Left lobe of liver (tissue), 2 donors: ENCODE measurements at places on chromosomes 6 and 20.

DNA sequence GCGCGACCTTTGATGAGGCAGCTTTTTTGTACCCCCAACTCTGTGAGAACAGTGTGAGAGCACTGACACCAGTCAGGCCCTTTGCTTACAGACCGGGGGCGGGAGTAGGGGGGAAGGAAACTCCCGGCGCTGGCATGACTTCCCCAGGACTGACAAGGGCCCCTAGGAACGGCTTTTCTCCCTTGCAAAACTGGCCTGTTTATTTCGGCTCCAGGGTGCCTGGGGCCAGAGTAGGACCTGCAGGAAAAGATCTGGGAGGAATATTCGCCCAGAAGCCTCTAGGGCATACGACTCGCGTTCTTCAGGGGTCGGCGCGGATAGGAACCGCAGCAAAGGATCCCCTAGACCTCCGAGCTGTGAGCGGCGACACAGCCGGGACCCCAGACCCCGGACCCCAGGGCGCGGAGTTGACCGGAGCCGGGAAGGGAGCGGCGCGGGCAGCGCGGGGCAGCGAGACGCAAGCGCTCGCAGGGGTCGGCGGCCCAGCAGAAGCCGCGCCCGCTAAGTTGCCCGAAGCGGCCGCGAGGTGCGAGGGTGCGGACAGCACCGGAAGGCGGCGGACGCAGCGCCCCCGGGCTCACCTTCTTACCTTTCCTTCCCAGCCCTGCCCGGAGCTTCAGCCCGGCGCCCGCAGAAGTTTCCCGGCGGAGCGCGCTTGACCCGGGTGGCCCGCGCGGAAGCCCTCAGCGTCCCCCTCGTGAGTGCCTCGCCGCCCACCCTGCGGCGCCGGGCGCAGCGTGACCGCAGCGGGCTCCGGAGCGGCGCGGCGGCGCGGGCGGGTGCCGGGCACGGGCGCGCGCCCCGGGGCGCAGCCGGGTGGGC is at the start of gene POPDC3:
Gene POPDC3 (minus strand): TSS at position 771 of the 822 bp plus-strand sequence. CDS start 18,105 bp downstream, outside the sequence.
- DNase-seq: no peak

DNA sequence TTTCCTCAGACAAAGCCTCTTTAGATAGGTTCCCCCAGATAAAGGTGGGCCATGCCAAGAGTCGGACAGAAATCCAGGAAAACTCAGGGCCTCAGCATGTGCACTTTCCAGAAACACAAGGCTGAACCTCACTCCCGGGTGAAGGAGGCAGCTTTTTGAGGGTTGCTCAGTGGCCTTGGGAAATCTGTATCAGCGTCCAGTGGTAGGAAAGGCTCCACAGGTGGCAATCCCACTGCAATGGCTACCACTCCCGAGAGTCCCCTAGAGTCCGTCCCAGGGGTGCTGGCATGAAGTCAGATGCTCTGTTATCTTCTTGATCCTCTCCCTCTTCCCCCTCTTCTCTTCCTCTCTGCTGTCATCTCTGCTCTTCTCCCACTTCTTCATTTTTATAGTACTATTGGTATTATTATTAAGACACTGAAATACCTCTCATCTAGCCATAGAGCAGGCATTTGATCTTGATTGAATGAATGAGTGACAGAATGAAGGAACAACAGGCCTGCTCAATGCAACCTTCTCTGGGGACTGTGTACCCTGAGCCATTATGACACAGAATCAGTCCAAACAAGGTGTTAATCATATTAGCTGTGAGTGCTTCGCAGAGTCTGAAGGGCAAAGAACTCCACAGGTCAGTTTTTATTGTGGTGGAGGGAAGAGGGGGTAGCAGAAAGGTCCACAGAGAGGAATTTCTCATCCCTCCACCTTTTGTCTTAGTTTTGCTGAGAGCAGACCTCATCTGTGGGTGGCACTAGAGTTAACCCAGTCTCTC is 13.3 kb downstream of the SLC22A1 start:
- no peak for DNase-seq

DNA sequence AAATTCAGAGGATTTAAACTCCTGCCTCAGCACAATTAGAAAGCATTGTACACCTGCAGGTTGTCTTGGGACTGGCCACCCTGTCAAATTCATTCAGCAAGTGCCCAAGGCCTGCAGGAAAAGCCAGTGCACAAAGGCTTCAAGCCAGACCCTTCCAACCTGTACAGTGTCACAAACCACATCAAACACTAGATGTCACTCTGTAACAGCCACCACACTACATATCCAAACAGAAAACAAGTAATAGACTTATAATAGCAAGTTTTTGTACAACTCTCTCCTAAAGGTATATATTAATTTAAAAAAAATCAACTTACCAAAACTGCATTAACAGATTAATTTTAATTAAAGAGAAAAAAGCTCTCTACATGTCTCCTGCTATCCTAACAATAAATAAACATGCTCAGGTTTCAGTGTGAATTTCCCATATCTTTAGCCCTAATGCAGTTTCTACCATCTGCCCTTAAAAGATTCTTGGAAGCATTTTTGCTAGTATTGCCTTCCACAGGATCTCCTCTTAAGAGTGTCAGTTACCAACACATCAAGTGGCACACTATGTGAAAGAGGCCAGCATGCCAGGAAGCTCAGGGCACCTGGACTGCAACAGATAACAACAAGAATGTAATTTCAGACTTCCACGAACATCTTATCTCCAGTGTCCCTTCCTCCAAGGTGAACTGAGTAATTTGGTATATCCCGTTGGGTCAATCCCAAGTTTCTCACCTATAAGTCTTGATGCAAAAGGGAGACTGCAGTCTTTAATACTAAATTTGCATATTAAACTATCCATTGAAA is 47.5 kb downstream of the RALGAPA2 start:
- no peak for DNase-seq

GRCh38 chr6:113855500-113856374 is 1.4 kb upstream of the MARCKS start:
- no peak for DNase-seq

DNA sequence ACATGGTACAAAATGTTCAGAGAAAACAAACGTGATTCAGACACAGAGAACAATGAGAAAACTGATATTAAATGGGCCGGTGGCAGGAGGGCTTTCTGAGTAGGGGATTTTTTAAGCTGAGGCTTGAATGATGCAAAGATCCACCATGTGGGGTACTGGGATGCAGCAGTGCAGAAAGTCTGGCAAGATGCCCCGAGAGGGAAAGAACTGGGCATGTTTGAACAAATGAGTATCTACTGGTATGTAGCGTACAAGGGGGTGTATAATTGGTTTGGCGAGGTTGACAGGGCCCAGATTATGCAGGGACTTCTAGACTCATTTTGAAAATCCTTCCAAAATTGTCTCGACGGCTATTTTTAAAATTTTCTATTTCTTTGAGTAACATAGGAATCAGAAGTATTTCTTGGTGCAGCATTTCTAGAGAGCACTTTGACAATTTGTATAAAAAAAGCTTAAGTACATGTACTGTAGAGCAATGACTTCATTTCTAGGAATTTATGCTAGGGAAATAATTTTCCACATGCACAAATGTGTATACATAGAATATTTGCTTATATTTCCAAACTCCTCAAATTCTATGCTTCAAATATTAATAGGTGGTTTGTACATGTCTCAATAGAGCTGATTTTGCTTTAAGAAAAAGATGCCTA is 119.6 kb upstream of the DOK5 start:
- no peak for DNase-seq

DNA sequence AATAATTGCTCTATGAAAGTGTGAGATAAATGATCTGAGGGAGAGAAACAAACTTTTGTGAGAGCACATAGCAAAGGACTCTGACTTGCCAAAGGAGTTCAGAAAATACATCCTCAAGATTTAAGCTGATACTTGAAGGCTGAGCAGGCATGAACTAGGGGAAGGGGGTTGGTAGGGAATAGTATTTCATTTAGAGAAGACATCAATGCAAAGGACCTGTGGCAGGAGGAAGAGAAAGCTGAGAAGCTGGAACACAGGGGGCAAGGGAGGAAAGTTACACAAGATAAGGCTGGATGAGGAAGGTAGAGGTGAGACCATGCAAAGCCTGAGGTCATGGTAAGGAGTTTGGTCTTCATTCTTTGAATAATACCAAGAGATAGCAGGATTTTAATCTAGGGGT is 50.6 kb downstream of the NCOA6 start:
- no peak for DNase-seq

- DNase-seq: peak; percentile 16
These were observed 10.3 kb upstream of the BLCAP start for GRCh38 chr20:37538003-37538402.

DNA sequence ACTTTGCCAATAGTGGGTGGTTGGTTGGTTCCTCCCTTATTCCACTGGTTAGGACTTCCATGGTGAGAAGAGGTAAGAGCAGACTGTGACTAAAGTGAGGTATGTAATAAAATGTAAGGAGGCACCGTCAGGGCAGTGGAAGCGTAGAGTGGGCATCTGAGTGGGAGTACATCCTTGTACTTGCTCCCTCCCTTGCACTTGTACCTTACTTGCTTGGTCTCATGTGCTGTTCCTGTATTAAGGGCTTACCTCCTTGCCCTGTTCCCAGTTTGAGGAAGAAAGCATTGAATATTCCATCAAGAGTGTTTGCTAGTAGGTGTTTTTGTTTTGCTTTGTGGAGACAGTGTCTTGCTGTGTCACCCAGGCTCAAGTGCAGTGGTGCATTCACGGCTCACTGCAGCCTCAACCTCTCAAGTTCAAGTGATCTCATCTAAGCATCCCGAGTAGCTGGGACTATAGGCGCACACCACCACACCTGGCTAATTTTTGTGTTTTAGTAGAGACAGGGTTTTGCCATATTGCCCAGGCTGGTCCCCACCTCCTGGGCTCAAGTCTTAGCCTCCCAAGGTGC is 25.5 kb downstream of the AMD1 start:
- no peak for DNase-seq

DNA sequence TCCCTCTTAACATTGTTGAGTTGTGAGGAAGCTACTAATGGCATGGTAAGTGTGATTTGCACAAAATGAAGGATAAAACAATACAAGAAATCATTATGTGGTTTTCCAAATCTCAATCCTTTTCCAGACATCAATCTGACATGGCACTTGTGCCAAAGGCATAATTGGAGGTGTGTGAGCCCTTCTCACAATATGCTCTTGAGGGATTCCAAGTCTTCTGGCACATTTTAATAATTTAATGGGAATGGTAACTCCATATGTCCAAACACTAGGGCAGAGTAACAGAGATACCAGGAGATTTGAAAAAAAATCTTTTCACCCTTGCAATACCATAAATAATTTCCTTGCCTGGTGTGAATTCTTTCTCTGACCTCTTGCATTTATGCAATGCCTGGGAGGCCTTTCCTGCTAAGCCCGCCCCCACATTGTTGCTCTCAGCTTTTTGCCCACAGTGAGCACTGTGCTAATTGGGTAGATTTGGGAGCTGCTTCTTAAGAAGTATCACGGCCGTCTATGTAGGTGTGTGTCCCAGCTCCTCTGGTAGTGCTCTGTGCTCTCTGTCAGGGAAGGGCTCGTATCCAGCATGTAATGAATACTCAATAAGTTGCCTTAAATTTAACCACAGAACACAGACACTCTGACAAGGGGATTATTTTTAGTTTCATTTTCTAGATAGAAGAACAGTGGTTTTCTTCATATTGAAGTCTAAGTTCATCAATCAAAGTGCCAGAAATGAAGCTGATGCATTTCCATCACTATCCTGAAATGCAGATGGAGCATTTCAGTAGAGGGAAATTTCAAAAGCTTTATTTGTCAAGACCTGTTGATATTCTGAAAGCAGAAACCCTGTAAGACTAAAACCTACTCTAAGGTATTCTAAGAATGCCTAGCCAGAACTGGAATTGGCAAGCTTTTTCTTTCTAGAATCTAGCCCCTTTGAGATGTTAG is 54.4 kb upstream of the CEP85L start:
- no peak for DNase-seq

DNA sequence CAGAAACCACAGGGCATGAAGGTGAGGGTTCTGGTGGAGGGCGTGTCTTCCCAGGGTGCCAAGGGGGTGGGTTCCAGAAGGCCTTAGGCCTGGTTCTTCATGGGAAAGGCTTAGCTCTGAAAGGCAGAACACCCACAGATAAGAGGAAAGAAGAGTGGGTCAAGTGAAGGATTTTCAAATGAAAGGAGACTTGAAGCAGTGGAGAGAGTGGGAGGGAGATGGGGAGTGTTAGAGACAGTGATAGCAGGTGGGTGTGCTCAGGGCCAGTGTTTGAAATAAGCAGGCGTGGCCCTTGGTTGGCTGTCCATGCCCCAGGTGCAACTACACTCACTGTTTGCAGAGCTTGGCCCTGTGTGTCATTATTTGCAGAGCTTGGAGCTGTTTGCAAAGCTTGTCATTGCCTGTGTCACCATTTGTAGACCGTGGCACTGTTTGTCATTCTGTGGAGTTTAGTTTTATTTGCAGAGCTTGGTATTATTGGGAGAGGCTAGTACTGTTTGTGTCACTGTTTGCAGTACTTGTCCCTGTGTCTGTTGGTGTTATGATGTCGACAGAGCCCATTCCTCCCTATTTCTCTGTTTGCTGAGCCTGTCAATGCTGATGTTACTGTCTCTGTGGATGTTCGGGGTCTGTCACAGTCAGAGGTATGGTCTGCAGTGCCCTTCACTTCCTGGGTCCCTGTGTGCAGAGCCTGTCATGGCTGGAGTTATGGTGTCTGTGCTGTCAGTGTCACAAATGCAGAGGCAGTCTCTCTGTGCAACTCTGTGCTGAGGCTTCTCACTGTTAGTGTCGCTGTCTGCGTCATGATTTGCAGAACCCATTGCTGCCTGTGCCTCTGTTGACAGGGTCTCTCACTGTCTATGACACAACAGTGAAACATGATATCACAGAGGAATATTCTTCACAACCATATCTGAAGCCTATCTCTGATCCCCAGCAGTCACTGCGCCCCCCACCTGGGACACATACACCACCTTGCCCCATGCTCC is 127.7 kb upstream of the LRFN2 start:
- DNase-seq: no peak

DNA sequence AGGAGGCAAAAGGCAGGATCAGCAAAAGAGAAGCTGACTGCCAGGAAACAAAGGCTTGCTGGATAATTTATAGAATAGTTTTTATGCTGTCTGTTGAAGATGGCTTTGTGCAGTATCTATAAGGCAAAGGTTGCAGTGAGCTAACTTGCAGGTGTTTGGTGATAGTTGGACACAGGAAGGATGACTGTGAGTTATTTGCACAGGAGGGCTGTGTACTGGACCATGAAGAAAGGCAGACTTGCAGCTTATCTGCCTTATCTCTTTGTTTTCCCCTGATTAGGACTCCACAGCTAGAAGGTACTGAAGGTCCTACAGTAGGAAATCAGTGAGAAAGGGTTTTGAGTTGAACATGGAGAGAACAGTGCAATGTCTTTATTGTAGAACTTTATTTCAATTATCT is 2.1 kb downstream of the BTN1A1 start:
- DNase-seq: no peak

DNA sequence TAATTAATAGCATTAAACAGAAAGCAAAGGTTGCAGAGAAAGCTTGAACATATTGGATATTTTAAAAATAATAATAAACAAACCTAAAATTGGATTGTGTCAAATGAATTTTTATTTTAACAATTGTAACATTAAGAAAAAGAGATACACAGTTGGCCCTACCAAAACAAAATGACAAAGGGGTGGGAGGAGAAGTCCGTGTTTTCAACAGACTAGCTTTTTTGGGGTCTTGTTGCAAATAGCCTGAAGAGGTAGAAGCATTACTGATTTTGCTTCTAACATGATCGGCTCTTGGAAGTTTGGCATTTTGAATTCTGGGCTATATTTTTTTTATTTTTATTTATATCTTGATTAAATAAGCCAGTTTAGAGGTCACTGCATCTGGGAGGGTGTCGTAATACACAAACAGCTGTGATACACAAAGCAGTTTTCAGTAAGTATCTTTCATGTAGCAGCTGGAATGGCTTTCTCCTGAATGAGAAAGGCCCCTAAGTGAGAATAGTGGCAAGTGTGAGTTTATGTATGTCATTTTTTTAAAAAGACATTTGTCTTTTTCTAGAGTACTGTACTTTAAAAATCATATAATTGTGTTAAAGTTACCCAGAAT is 85.5 kb upstream of the ZNF217 start:
- no peak for DNase-seq

- no peak for DNase-seq
These were observed 11.2 kb upstream of the UNC93A start for GRCh38 chr6:167279766-167280446.
